Mesendoderm (in vitro differentiated cells): ENCODE measurements at places on chromosomes 6 and 20.

GRCh38 chr6:24923885-24924401, 11.8 kb downstream of the RIPOR2 start:
- peak; percentile 68 for DNase-seq

DNA sequence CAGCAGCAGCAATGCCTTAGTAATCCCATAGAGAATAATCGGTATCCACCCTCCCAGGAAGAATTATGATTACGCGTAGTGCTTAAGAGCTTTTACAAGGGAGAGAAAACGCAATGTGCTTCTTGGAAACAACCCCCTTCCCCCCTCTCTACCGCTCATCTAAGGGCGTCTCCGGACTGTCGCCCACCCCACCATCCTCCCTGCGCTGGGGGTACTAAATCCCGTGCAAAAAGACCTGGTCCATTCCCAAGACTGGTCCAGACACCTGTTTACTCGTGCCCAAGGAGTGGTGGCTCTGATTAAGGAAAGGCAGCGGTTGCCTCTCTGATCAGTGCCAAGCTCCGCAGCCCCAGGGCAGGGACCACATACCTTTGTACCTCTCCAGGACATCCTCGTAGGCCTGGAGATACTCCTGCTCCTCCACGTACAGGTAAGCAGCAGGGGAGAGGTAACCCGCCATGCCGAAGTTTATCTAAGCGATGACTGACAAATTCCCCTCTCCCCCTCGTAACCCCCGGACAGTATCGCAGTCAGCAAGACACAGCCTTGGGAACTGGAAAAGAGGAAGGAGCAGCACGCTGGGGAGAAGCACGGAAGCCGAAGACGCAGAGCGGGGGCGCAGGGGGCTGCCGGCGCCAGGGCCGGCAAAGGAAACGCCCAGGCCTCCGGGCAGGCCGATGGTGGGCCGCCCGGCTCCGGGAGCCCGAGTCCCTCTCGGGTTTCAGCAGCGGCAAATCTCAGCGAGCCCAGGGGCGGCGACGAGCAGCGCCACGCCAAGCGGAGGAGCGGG, 112.0 kb upstream of the BEND6 start:
- DNase-seq, result peak; percentile 78

- no peak for DNase-seq
Observed at GRCh38 chr20:57190536-57191264, 75.7 kb downstream of the BMP7 start.

DNA sequence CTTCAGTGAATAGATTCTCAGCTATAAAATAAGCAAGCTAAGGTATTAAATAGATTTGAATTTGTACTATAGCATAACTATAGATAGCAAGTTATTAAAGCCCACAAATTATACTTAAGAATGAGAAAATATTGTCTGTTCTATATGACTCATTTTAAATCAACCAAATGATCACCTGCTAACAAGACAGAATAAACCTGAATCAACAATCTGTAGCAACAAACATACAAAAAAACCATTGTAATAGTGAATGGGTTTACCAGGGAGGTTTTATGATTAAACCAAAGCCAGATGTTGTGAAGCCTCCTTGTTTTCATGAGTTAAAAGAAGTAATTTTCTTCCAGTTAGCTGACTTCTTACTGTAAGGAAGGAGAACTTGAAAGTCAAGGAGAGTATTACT, 71.9 kb upstream of the HTR1B start:
- no peak for DNase-seq

GRCh38 chr6:10441655-10442009, 26.8 kb upstream of the TFAP2A start:
- DNase-seq, result no peak

GRCh38 chr6:108914235-108915022, 66.2 kb downstream of the ARMC2 start:
- peak; percentile 80 for DNase-seq

DNA sequence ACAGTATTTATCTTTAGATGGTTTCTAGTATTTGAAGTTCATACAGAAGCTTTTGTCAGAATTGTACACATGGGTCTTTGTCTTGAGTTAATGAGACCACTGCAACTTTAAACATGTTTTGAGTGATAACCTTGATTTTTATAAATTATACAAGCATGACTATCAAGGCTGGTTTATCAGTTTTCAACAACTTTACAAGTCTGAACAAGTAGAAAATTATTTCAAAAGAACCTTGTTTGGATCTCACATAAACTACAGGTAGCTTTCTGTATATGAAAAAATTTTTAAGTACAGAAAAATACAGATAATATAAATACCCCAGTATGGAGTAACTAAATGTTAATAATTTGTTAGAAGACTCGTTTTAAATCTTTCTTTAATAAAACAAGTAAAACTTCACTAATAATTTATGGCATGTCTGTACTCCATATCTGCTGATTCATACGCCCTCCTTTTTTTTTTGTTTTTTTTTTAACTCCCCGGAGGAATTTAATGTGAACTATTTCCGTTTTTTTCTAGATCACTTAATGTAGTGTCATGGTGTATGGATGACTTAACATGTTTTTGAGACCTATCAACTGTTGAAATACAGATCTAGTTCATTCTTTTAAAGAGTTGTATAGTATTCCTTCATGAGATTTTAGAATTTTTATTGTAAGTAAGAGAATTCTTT, 18.3 kb downstream of the VAPB start:
- no peak for DNase-seq

GRCh38 chr6:151299011-151299410, 59.2 kb downstream of the AKAP12 start:
- no peak for DNase-seq

GRCh38 chr6:30684386-30685156, 1.9 kb downstream of the PPP1R18 start:
- peak; percentile 38 for DNase-seq

DNA sequence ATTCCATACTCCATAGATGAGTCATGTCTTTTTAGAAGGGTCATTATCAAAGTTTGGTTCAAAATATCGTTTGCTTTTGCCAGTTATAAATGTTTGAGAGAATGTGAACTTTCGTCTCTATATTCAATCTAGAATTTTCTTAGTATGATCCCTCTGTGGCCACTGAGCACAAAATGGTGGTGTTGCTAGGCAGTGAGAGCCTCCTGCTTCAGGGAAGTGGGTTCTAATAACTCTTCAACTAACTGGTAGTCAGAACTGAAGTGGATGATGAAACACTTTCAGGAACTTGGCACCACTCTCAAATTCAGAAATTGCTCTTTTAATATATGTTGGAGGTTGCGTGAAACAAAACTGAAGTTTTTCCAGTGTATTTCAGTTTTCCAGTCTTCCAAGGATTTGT, 125.0 kb upstream of the DOK5 start:
- DNase-seq, result no peak
